KBM-7 (cell line): ENCODE measurements at places on chromosomes 12 and 14.
A peak's percentile ranks its signal among the peaks of the same experiment; 100 is the strongest.

GRCh38 chr12:102061096-102061559 lies 663 bp downstream of the WASHC3 start:
- DNase-seq = peak; percentile 48

- no peak for DNase-seq
Measured at GRCh38 chr12:58310809-58311622, 369.6 kb downstream of the ATP23 start.

DNA sequence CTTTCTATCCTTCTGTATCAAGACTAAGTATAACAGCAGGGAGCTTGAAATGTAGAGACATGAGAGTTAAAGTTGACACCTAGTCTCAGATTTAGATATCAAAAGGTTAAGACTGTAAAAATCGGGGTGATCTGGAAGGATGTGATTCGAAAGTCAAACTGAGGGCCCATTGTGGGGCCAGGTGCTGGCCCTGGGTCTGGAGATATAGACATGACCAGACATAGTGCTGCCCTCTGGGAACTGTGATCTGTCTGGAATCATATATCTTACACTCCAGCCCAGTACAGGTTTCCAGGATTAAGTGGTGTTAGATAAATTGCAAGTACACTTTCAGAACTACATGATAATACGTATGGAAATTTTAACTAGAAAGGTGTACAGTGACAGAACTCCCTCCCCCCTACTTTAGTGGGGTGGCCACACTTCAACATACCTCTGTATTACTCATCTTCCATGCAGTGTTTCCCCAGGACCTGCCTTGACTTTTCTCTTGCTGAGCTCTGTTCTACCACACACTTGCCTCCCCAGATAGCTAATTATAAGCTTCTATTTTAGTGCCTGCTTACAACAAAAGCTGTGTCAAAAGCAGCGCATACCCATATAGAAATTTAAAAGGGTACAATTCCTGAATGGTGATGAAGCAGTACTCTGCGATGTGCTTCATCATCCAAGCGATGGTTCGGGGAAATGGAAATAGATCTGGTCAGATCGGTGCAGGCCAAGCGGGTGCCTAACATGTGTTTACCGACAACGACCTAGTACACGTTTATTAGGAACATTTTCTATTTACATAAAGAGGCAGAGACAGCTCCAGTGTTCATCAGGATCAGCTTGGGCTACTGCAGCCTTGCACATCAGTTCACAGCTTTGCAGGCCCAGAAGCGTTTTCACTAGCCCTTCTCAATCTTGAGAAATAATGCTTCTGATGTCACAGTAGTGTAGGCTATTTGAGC lies 68.7 kb downstream of the ARF6 start:
- no peak for DNase-seq

DNA sequence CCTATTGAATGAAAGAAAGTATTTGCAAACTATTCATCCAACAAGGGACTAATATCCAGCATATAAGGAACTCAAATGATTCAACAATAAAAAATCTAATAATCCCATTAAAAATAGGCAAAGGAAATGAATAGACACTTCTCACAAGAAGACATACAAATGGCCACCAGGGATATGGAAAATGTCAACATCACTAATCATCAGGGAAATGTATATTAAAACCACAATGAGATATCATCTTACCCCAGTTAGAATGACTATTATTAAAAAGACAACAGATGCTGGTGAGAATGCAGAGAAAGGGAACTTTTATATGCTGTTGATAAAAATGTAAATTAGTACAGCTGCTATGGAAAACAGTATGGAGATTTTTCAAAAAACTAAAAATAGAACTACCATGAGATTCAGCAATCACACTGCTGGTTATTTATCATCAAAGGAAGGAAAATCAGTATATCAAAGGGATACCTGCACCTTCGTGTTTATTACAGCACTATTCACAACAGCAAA lies 89.3 kb downstream of the GARIN6 start:
- no peak for DNase-seq

DNA sequence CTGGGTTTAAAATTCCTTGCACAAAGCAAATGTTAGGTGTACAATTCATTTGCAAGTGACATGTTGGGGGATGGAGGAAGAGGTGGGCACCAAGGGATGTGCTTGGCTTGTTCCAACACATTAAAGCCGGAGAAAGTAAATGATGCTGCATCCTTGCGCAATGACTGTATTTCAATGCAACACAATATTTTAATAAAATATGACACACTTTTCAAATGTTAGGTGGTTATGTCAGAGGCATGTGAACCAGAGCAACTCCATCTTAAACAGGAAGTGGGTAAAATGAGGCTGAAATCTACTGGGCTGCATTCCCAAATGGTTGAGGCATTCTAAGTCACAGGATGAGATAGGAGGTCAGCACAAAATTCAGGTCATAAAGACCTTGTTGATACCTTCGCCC lies 53.6 kb upstream of the ARHGAP5 start:
- DNase-seq = no peak

DNA sequence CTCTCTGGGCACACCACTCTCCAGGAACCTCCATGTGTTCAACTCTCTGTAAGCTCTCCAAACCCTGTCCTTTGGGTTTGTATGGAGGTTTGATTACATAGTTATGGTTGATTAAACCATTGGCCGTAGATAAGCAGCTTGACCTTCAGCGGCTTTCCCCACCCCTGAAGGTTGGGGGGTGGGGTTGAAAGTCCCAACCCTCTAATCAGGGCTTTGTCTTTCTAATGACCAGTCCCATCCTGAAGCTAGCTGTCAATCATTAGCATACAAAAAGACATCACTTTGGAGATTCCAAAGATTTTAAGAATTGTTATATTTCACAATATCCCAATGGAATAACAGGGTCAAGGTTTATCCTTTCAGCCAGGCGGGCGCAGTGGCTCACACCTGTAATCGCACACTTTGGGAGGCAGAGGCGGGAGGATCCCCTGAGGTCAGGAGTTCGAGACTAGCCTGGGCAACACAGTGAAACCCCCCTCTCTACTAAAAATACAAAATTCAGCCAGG lies 8.4 kb downstream of the FAM186A start:
- no peak for DNase-seq

DNA sequence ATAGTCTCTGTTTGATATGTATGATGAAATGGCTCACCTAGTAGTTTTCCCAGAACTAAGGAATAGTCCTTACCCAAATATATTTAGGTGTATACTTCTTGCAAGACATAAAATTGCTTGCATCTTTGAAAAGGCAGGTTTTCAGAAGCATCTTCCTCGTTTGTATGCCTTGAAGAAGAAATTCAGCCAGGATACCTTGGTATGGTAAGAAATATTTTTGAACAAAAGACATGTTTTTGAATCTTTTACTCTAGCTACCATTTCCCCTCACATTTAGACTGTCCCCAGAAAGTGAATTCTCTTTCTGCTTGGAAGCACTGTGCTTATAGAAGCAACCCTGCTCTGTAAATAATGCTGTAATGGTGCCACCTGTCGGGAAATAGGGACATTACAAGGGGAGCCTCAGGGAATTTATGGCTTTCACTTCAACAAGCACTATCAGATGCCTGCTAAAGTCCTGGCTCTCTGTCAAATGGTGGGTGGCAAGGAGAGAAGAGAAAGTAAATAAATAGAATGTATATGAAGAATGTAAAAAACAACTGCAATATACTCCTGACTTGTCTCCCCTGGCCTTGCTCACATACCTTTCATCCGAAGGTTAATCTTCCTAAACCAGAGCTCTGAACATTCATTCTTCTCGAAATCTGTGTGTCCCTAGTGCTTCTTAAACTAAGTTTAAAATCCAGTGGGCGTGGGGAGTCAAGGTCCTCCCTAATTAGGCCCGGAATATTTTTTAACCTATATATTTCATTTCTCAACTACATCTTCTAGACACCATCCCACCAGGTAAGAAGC lies 6.1 kb downstream of the CCDC184 start:
- peak; percentile 80 for DNase-seq
